ENCODE measurements at places on chromosomes 7 and 10.

DNA sequence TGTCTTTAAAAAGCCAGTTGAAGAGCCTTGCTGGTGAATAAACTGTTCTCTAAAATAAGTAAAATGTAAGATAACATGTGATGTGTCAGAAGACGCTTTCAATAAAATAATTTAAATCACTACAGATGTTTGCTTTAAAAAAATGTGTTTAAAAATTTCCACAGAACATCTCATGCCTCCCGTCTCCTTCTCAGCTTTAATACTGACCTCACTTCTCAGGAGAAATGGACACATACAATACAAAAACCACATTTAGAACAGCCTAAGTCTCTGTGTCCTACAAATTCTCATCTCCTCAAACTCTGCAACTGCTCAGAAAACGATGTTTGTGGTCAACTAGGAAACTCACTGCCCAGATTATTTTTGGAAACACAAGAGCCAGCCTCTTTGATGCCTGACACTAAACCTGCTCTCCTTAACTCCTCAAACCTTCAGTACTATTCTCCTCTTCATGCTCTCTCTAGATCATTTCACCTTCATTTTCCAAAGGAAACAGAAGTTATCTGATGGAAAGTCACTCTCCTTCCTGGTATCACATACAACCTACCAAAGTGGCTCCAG lies 120.3 kb downstream of the ZNF438 start:
- no peak for DNase-seq

DNA sequence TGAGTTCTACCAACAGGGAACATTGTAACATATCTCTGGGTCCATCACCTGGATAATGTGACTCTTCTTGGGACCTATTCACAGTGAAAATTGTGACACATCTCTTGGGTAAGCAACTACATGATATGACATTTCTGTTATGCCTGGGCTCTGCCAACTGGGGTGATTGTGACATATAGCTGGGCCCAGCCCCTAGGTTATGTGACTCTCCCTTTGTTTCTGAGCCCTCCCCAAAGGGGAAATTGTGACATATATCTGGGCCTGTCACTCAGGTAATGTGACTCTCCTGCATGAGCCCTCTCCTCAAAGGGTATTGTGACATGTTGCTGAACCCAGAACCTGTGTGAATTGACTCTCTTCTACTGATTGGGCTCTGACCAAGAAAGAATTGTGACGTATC lies 22.4 kb upstream of the ZNF107 start:
- DNase-seq, result no peak

- no peak for DNase-seq
Measured at GRCh38 chr7:20787660-20788419, 1.2 kb upstream of the SP8 start.

- no peak for DNase-seq
Measured at GRCh38 chr7:117478836-117479224, 995 bp upstream of the CFTR start.

DNA sequence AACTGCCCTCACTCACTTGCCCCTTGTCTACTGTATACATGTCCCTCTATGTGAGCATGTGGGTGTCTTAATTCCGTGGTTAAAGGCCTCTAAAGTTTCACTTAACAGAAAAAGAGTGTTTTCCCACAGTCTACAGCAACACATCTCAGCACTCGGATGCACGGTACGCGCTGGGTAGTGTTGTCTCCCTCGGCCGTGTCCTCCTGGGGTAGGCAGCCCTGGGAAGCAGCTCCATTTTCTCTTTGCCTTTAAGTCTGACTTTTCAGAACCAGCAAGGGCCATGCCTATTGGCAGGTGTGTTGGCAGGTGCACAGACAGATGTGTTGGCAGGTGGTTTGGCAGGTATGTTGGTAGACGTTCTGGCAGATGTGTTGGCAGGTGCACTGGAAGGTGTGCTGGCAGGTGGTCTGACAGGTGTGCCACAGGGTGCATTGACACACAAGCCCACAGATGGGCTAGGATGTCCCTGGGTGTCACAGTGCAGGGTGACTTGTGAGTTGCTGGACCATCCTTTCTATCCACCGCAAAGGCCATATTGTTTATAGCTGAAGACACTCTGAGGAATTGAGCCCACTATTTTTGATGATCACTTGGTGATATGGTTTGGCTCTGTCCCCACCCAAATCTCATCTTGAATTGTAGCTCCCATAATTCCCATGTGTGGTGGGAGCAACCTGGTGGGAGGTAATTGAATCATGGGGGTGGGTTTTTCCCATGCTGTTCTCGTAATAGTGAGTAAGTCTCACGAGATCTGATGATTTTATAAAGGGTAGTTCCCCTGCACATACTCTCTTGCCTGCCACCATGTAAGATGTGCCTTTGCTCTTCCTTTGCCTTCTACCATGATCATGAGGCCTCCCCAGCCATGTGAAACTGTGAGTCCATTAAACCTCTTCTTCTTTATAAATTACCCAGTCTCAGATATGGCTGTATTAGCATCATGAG lies 296.9 kb downstream of the TNS3 start:
- no peak for DNase-seq

DNA sequence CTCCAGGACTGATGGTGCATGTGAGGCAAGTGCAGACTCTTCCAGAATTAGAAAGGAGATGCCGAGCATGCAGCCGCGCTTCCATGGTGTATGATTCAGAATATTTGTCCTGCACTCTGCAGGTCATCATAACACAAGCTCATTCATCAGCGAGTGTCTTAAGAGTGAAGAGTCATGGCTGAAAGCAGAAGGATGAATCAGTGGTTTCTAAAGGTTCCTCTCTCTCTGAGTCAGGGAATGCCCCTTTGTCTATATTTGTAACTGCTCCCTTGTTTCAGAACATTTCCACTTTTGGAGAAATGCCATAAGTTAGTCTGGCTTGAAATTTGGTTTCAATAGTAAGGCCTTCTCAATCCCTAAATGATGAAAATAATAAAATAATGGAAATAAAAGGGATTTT lies 52.3 kb downstream of the HECW1 start:
- no peak for DNase-seq

DNA sequence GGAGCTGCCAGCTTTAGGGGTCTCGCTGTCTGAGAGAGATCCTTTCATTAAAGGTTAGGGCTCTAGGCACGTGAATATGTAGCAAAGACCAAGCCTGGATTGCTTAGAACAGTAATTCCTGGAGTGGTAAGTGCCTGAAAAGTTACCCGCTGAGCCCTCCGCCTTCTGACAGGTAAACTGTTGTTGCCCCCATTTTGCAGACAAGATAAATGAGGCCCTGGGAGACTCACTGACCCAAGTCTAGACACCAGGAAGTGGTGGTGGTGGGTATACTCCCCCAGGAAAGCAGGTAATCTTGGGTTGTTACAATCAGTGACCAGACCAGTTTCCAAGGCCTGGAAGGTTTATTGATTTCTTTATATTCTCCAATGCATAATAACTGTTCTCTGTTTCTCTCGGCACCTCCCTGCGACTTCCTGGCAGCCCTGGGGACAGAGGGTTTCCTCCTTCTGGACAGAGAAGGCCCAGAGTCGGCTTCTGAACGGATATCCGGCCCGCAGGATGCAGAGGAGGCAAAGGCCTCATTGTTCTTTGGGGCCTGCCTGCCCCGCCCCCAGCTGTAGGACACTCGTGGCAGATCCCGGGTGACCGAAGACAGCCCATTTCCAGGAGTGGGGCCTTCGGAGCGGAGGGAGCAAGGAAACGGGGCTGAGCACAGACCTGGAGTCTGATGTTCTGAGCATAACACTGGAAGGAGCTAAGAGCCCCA lies 1.3 kb upstream of the GRK5 start:
- peak; percentile 5 for DNase-seq

DNA sequence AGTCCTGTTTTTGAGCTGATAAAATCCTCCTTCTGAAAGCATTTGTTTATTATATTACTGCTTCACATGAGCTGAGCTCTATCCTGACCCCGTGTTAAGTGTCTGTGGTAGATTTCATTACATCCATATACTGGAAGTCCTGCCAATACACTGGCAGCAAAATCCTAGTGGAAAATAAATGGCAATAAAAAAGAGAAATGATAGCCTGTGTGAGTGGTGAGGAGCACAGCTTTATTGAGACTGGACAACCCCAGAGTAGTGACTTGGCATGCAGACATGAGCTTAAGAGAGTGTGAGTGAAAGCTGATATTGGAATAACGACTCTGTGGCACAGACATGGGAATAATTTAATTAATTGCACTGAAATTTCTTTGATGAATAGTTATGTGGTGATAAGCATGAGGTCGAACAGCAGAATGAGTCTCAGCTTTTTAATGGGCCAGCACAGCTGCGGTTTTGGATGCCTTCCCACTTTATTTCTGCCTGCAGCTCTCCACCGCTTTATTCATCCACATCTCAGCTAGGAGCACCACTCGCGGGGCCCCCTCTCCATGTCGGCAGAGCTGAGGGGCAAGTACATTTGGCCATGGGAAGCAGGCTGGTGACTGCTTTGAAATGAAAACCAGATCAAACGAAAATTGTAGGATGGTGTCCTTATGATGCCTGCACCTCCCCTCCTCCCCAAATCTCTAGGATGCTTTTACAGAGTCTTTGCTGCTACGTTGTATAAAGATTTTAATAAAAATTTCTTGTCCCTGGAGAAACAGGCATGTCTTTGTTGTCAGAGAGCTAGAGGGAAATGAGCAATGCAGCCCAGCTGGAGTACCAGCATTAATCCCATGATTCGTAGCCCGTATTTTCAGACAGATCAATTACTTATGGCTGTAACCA lies 494.3 kb downstream of the AUTS2 start:
- DNase-seq, result no peak

GRCh38 chr10:53430127-53430891 lies 657.7 kb upstream of the MBL2 start:
- DNase-seq, result no peak

GRCh38 chr7:151408839-151409666 lies 785 bp downstream of the WDR86 start:
- DNase-seq, result peak; percentile 34

DNA sequence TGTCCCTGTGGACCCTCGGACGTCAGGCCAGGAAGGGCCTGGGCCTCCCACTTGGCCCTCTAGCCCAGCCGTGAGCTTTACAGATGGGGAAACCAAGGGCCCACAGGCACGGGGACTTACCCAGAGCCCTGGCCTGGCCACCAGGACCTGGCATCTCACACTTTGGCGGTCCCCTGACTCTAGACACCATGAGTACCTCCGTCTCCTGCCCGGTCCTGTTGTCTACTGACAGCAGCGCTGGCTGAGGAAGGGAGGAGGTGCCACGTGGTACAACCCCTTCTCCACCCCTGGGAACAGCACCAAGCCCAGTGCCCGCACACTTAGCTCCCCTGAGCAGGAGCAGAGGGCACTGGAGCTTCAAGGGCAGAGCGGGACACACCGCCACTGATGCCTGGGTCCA lies 26.1 kb downstream of the ADGRA1 start:
- DNase-seq, result no peak

DNA sequence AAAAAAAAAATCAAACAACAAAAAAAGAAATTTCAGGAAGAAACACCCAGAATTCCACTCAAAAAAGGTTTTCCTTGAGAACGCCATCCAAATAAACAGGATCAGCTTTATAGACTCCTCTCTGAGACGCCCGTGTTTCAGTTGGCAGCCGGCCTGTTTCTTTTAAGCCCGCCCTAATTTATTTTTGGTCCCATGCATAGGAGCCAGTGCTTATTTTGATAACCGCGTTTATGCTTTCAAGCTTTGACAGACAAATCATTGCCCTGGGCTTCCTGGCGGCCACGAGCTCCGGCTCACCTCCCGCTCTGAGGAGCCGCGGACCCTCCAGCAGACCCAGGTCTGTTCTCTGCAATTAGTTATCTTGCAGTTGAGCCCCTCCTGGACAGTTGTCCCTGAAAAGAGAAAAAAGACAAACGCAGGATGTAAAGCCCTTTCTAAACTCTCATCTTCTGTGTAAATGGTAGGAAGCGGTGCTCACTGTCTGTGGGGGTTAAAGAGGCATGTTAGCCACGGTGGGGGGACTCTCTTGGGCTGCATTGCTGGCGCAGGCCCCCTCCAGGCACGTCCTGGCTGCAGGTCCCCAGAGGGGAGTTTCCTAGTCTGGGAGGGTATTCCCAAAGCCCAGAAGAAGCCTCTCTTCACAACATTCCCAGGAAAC lies 22.2 kb upstream of the UNCX start:
- no peak for DNase-seq

GRCh38 chr10:116444527-116445142 lies 17.0 kb downstream of the PNLIPRP3 start:
- no peak for DNase-seq

- no peak for DNase-seq
Measured at GRCh38 chr7:5418285-5418582, 5.4 kb downstream of the TNRC18 start.

- no peak for DNase-seq
Measured at GRCh38 chr7:66013938-66014337, 31.9 kb upstream of the GUSB start.

- DNase-seq, result no peak
Measured at GRCh38 chr7:155228894-155229293, 68.8 kb upstream of the INSIG1 start.

DNA sequence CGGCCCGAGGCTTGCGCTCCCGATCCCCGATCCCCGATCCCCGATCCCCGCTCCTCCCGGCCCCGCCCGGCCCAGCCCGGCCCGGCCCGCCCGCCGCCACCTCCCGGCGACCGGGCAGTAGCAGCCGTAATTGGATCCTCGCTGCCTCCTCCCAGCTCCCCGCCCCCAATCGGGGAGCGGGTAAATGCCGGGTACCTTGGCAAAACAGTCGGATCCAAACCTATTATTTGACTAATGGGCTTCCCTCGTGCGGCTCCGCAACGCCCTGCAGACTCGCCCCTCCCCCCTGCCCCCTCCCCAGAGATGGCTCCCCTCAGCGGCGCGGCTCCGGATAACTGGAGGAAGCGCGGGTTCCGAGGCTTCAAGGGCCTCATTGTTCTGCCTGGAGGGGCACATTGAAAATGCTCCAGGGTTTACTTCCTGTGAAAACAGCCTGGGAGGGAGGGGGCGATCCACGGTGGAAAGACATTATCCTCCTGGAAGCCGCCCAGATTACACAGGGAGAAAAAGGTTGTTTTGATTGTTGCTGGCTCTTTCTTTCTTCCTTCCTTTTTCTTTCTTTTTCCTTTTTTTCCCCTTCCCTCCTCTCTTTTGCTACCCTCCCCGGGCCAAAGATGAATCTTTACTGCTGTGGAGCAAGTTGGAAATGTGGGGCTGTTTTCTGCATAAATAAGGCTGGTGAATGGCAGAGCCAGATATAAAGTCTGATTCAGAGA lies 94.7 kb upstream of the ZMIZ1 start:
- no peak for DNase-seq
